Activated CD8-positive, alpha-beta T cell treated with anti-CD3 and anti-CD28 coated beads, Interleukin-2, amount 10 ng/mL, durations not matched to agents 7 days and 5 days (primary cell): ENCODE measurements at places on chromosomes 13 and 19. TPM values are rescaled to one million over a fixed set of nuclear protein-coding genes. Genes with fewer than 3 reads are reported as not detected.

GRCh38 chr13:108060111-108060510 lies 155.2 kb downstream of the LIG4 start:
- no peaks in the 10 kb centered on the region for H3K27me3 ChIP-seq
- no peak overlapping the region for H3K27ac ChIP-seq
- H3K4me3 ChIP-seq = no peak overlapping the region

ASF1B gene
- total RNA-seq = 131 TPM

DAZAP1 gene
- total RNA-seq = 264 TPM

DNA sequence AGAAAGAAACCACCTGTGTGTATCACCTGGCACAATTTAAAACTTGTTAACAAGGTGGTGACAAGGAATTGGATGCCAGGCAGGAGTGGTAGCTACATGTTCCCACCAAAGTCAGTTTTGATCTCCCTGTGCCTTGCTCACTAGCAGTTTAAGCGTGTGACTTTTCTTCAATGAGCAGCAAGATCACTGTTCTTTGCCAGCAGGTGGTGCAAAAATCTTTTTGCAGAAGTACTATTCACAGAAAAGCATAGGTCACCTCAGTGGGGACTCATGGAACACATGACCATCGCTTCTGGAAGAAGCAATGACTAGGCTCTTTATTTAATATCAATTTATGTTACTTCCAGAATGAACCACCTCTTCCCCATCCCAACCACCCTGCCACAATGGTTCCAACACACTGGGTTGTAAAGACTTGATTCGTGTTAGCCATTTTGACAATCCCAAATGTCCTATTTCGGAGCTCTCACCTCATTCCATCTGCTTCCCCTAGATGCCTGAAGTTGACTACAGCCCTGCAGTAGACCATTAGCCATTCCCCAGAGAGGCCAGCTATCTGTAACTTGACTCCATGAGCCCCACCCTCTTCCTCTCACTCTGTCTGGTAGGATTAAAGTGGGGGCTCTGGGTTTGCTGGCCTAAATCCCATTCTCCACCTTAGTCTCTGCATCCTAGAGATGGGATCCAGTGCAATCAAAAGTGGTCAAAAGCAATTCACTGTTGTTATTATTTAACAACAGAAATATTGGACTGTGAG lies 59.1 kb upstream of the TNFRSF19 start:
- no peak overlapping the region for H3K27ac ChIP-seq
- no peak overlapping the region for H3K4me3 ChIP-seq
- H3K27me3 ChIP-seq = peaks cover 11% of the 10 kb centered on the region
- peak; percentile 21 for DNase-seq
- no peaks in the 10 kb centered on the region for H3K36me3 ChIP-seq
- no peaks in the 10 kb centered on the region for H3K4me1 ChIP-seq

- peaks cover 53% of the 10 kb centered on the region for H3K27me3 ChIP-seq
- H3K36me3 ChIP-seq = peaks cover 1% of the 10 kb centered on the region
- DNase-seq = peak; percentile 57
These were observed 4.5 kb downstream of the FGF9 start for GRCh38 chr13:21675095-21675991.

KIR2DL4 gene
- not detected for total RNA-seq

DNA sequence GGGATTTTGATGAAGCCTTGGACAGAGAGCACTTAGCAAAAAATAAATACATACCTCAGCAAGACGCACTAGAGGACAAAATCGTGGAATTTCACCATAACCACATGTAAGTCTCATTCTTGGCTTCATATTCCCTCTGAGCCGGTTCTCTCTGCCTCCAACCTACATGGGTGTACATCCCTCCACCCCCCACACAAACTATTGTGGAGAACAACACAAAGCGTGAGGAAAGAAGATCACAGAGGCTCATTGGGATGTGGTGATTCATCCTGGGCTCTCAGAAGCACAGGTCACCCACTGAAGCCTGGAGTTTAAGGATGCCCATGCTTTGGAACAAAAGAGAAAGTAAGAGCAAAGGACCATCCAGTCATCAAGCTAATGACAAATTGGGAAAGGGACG lies 192.2 kb downstream of the STK24 start:
- no peaks in the 10 kb centered on the region for H3K36me3 ChIP-seq
- DNase-seq = no peak
- H3K4me3 ChIP-seq = no peak overlapping the region
- no peaks in the 10 kb centered on the region for H3K4me1 ChIP-seq
- H3K27me3 ChIP-seq = peaks cover 6% of the 10 kb centered on the region

- H3K4me1 ChIP-seq = no peaks in the 10 kb centered on the region
- DNase-seq = no peak
- no peaks in the 10 kb centered on the region for H3K27me3 ChIP-seq
- H3K27ac ChIP-seq = no peak overlapping the region
- H3K4me3 ChIP-seq = no peak overlapping the region
These were observed 138.6 kb upstream of the UFM1 start for GRCh38 chr13:38210928-38211596.

KASH5 gene
- not detected for total RNA-seq

DNA sequence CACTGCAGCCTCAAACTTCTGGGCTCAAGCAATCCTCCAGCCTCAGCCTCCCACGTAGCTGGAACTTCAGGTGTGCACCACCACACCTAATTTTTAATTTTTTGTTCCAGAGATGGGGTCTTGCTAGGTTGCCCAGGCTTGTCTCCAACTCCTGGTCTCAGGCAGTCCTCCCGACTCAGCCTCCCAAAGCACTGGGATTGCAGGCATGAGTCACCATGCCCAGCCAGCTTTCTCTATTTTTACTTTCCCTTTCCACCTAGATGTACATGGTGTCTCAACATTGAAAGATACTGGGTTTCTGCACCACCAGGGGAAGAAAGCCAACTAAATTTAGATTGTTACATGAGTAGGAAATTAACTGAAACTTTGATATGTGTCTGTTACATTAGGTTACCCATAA lies 13.8 kb upstream of the ZNF846 start:
- no peak overlapping the region for H3K27ac ChIP-seq
- H3K4me3 ChIP-seq = no peak overlapping the region
- H3K4me1 ChIP-seq = peaks cover 30% of the 10 kb centered on the region
- no peaks in the 10 kb centered on the region for H3K27me3 ChIP-seq
- peaks cover 13% of the 10 kb centered on the region for H3K36me3 ChIP-seq

- peaks cover 32% of the 10 kb centered on the region for H3K4me1 ChIP-seq
- DNase-seq = no peak
- no peak within 1 kb of the TSS for H3K27ac ChIP-seq
- peaks cover 41% of the 10 kb centered on the region for H3K27me3 ChIP-seq
- no peaks in the 10 kb centered on the region for H3K36me3 ChIP-seq
These were observed at the start of gene SHISA2 for GRCh38 chr13:26051657-26052311. Gene SHISA2 (minus strand): TSS chr13:26052016. CDS start chr13:26050975, 1,041 bp downstream.

DNA sequence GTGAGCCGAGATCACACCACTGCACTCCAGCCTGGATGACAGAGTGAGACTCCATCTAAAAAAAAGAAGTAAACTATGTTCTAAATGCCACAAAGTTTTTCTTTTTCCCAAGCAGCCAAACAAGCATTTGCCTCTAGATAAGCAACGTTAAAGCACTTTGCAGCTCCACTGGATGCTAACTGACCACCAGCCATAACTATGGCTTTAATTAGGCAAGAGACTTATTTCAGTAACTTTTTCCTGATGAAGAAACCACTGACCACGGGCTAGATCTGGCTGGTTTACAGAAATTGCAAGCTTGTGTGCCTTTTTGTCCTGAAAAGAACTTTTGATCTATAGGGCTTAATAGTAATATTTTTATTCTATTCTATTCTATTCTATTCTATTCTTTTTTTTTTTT lies 22.1 kb downstream of the CD70 start:
- DNase-seq = no peak
- peaks cover 2% of the 10 kb centered on the region for H3K36me3 ChIP-seq
- H3K27ac ChIP-seq = no peak overlapping the region
- H3K27me3 ChIP-seq = peaks cover 21% of the 10 kb centered on the region
- no peaks in the 10 kb centered on the region for H3K4me1 ChIP-seq

KLK1 gene
- 0.45 TPM for total RNA-seq

DNA sequence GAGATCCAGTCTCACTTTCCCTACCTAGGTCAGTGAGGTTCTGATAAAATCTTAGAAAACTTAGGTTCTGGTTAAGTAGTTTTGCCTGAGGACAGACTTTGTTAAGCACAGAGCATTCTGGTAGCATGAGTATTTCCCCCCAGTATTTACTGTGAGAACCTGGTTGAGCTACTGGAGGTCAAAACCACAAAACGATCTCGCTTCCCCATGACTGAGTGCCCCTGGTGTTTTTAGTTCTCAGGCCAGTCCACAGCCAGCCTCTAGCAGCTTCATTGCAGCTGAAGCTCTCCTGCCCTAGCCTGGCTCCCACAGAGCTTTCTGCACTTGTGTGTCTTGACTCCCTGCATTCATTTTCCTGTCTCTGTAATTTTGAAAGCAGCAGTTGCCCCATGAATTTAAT lies 1138.2 kb downstream of the UQCRFS1 start:
- H3K27ac ChIP-seq = no peak overlapping the region
- H3K4me1 ChIP-seq = no peaks in the 10 kb centered on the region
- no peaks in the 10 kb centered on the region for H3K36me3 ChIP-seq
- H3K4me3 ChIP-seq = no peak overlapping the region
- DNase-seq = no peak
- H3K27me3 ChIP-seq = no peaks in the 10 kb centered on the region

KLK14 gene
- 0.57 TPM for total RNA-seq

MADCAM1 gene
- total RNA-seq = 0.39 TPM

HAUS5 gene
- total RNA-seq = 53.3 TPM

DNA sequence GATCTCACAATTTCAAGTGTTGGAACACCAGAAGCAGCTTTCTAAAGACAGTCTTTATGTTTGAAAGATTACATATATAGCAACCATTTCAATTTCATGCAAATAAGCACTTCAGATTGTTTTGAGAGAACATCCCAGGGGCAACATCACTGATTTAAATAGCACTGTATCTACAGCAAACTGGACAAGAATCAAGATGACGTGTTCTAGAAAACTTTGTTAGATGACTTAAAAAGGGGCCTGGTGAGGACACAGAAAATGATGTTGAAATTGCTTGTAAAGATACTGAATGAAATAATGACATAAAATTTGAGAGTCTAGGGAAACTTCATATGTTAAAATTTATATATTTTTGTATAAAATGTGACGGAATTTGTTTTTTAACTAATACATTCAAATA lies 277.1 kb downstream of the KLF12 start:
- peaks cover 4% of the 10 kb centered on the region for H3K4me1 ChIP-seq
- peaks cover 5% of the 10 kb centered on the region for H3K36me3 ChIP-seq
- no peaks in the 10 kb centered on the region for H3K27me3 ChIP-seq
- no peak overlapping the region for H3K27ac ChIP-seq
- DNase-seq = no peak

GRCh38 chr13:47503475-47503874 lies 497.6 kb downstream of the SUCLA2 start:
- H3K4me1 ChIP-seq = no peaks in the 10 kb centered on the region
- no peak overlapping the region for H3K4me3 ChIP-seq
- no peaks in the 10 kb centered on the region for H3K36me3 ChIP-seq
- no peak for DNase-seq
- no peak overlapping the region for H3K27ac ChIP-seq

- DNase-seq = no peak
- H3K27ac ChIP-seq = no peak overlapping the region
These were observed 588.3 kb upstream of the SLITRK1 start for GRCh38 chr13:84470528-84470927.

DNA sequence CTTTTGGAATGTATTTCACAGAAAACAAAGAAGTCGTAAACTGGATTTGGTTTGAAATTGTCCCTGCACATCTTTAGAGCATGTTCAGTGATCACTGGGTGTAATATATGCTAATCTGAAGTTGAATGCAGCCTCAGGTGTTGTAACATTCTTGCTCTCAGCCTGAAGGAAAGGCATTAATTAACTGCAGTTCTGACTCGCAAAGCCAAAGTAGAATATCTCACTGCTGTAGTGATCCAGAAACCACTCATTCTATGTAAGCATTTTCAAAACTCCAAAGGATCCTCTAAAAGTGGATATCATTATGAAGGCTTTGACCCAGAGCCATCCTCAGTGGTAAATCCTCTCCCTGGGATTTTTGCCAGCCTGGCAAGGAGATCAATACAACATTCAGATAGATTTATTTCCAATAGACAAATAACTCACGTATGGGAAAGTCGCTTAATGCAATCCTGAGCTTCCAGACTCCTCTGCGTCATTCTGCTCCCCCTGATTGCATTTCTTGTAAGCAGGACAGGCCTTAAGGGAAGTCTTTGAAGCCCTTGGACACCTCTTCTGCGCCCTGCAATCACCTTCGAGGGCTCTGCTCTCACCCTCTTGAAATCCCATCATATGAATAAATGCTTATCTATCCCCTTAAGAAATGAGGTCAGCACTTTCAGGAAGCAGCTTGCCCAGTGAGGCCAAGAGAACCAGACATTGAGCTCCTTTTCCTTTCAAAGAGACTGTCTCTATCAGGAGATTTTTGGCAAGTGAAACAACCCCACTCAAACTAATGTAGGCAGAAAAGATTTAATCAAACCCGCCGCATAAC lies 301.7 kb upstream of the NBEA start:
- no peaks in the 10 kb centered on the region for H3K27me3 ChIP-seq
- no peaks in the 10 kb centered on the region for H3K4me1 ChIP-seq
- no peak overlapping the region for H3K4me3 ChIP-seq
- no peak for DNase-seq

PRMT1 gene
- 169 TPM for total RNA-seq

DNA sequence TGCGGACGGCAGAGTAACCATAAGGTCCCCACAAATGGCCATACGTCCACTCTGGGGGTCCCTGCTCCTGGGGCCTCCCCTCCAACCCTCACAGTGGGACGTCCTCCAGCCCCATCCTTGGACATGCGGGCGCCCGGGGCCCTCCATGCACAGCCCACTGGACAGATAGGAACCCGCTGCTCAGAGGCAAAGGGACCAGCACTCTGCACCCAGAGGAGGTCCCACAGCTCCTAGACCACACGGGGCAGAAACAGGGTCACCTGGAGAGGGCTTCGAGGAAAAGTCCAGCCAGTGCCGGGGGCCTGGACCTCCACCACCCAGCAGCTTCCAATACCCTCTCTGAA lies 11.1 kb downstream of the REXO1 start:
- H3K36me3 ChIP-seq = no peaks in the 10 kb centered on the region
- H3K4me3 ChIP-seq = no peak overlapping the region
- H3K4me1 ChIP-seq = peaks cover 12% of the 10 kb centered on the region
- H3K27me3 ChIP-seq = no peaks in the 10 kb centered on the region

UBE2L5 gene
- not detected for total RNA-seq

- DNase-seq = peak; percentile 63
- H3K36me3 ChIP-seq = no peaks in the 10 kb centered on the region
- peaks cover 5% of the 10 kb centered on the region for H3K27me3 ChIP-seq
- peaks cover 3% of the 10 kb centered on the region for H3K4me1 ChIP-seq
These were observed 5.2 kb upstream of the ZNF507 start for GRCh38 chr19:32339988-32340874.

SMAD9 gene
- total RNA-seq = not detected

KLK2 gene
- not detected for total RNA-seq

- H3K4me3 ChIP-seq = no peak overlapping the region
- H3K27me3 ChIP-seq = peaks cover 3% of the 10 kb centered on the region
- no peaks in the 10 kb centered on the region for H3K36me3 ChIP-seq
- no peak overlapping the region for H3K27ac ChIP-seq
- no peak for DNase-seq
- no peaks in the 10 kb centered on the region for H3K4me1 ChIP-seq
These were observed 59.2 kb upstream of the OLFM4 start for GRCh38 chr13:52969373-52969772.
